Lung (tissue), 17 donors: ENCODE measurements at places on chromosomes 5 and 9.

DNA sequence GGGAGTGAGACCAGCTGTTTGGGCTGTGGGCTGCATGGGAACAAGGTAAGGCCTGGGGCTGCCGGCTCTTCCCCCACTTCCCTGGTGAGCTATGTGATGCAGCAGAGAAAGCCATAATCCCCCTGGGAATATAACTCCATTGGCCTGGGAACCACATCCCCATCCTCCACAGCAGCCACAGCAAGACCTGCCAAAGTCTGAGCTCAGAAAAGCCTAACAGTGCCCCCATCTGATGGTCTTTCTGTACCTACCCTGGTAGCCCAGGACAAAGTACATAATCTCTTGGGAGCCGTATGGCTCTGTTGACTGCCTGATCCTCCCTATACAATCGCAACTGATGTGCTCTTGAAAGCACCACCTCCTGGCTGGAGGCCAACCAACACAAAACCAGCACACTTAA is 432.6 kb downstream of the CDH18 start:
- no peak for DNase-seq

DNA sequence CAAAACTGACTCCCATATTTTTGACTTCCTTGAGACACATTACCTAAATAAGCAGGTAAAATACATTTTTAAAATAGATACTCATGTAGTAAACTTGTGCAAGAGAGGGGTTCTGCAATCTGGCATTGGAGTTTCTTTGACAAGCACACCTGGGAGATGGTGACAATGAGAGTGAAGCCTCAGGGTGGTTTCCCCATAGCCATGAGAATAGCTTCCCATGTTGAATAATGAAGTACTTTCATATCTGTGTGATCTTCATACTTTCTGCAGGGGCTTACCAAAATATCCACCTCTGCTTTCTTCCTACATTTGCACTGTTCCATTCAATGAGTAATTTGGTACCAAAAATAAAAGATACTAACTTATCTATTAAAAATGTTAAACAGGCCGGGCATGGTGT is 44.7 kb upstream of the VCAN start:
- no peak for DNase-seq

- DNase-seq: no peak
These were observed 123.9 kb downstream of the ADAMTS2 start for GRCh38 chr5:179221196-179221876.

DNA sequence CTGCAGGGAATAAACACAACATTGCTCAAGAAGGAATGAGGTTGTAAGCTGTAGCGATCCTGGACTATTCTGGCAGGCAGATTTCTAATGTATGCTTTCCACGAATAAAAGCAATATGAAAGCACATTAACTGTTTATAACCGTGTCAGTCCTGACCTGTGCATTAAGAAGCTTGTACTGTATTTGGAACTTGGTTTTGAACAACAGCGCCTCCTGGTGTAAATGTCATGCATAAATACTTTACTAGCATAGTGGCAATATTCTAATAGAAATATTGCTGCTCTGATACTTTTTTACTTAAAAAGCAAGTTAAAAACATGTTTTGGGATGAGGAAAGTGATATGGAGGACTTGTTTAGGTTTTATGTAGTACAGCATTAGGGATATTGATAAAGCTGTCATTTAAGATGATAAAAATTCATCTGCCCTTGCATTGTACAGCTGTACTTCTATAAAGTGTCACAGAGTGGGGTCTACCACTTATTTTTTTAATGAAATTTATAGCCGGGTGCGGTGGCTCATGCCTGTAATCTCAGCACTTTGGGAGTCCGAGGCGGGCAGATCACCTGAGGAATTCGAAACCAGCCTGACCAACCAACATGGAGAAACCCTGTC is 70.7 kb upstream of the GNE start:
- peak; percentile 86 for DNase-seq

DNA sequence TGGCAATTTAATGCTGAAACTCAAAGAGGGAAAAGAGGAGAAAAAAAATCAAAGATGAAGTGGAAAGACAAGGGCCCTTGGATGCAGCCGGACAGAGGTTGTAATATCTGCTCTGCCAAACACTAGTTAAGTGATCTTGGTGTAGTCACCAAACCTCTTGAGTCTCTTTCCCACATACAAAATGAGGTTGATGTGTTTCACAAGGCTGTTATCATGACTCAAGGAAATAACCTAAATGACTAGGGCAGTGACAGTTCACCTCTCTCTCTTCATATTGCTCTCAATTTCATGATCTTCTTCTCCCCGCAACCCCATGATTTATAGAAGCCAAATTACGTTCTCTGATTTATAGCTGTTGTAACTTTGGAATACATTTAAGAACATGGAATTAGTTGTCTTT is 44.9 kb downstream of the PIK3R1 start:
- DNase-seq: no peak

DNA sequence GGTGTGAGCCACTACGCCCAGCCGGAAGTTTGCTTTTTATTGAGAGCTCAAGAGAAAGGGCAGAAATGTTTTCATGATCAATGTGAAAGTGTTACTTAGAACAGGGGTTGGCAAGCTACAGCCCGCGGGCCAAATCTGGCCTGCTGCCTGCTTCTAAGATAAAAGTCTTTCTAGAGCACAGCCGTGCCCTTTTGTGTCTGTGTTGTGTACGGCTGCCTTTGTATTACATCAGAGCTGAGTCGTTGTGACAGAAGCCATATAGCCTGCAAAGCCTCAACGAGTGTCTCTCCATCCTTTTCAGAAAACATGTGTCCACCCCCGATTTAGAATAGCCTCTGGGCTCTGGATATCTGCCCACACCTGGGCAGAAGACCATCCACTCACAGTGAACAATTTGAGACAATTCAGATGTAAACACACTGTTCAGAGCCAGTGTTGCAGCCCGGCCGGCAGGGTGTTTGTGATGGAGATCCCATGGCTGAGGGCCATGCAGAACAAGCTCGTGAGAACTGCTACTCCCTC is 28.8 kb downstream of the AK8 start:
- DNase-seq: peak; percentile 73

DNA sequence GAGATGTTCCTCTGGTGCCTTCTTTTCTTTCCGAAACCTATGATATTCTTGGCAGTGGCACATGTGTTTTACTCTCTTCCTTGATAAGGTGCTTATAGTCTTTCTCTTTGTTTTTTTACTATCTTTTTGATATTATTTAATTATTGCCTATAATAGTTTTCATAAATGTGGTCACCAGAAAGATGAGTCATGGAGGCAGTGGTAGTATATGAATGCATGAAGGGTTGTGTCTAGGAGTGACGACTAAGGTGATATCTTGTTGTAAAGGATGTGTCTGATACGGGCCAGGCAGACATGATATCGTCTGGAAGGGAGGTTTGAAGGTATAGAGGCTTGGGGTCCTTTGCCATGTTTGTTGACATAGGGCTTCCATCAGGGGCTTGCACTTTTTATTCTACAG is 36.8 kb downstream of the SLC44A1 start:
- DNase-seq: no peak

DNA sequence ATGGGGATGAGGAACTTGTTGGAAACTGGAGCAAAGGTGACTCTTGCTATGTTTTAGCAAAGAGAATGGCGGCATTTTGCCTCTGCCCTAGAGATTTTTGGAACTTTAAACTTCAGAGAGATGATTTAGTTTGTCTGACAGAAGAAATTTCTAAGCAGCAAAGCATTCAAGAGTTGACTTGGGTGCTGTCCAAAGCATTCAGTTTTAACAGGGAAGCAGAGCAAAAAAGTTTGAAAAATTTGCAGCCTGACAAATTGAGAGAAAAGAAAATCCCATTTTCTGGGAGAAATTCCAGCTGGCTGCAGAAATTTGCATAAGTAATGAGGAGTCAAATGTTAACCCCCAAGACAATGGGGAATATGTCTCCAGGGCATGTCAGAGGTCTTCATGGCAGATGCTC is 682.3 kb upstream of the ST8SIA4 start:
- DNase-seq: no peak

DNA sequence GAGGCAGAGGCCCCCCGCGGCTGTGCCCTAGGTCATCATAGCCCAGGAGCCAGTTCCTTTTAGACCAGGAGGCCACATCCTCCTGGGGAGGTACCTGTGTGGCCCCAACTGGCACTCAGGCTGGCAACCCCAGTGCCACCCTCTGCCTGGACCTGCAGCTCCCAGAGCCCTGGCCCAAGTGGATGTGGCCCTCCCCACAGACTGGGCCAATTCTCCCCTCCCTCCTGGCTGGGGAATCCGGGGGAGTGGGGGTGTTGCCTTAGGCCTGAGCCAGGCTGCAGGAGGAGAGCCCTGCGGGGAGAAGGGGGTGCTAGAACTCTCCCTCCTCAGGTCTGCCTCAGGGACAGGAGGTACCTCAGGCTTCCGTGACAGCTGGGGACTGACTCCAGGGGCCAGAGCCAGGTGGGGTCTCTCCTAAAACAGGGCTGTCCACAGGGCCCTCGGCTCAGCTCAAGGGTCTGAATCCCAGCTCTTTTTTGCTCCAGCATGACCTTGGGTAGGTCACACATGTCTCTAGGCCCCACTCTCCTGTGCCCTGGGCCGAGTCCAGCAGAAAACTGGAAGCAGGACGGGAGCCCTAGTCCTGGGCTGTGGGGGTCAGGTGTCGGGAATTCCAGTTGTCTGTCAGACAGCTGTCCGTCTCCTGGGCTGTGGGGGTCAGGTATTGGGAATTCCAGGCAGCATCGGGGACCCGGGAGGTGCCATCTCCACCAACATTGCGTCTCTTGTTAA is 9.6 kb downstream of the DNLZ start:
- no peak for DNase-seq

DNA sequence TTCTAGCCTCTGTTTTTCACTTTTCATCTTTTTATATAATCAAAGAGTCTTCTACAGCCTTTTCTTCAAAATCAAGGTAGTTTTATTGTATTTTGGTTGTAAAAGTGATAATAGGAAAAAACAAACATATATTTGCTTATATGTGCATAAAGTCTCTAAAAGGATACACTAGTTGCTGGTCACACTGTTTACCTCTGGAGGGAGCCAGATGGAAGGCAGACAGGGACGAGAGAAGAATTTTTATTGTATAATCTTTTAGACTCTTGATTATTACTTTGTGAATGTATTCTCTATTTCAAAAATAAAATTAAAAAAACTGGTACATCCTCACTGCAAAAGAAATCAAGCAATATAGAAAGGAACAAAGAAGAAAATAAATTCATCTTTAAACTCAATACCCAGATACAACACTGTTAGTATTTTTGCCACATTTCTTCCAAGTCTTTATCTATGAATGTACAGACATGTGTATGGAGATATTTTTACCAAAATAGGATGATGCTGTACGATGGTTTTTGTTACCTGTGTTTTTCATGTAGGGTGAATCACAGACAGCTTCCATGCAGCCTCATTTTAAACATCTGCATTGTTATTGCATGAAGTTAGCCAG is 6.1 kb upstream of the RNF183 start:
- DNase-seq: no peak

DNA sequence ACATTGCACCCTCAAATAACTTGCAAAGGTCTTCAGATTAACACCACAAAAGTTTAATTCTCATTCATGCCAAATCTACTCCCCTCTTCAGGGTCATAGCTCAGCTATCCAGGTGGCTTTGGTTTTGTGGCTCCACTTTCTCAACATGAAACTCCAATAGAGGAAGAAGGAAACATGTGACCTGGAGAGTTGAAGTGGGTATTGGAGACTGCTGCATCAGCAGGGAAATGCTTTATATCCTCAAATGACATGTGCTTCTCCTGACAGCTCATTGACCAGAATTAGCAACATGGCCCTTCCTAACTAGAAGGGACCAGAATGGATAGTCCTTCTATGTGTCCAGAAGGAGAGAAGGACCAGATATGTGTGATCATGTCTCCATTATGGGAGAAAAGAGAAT is 73.6 kb downstream of the TLR4 start:
- peak; percentile 17 for DNase-seq

DNA sequence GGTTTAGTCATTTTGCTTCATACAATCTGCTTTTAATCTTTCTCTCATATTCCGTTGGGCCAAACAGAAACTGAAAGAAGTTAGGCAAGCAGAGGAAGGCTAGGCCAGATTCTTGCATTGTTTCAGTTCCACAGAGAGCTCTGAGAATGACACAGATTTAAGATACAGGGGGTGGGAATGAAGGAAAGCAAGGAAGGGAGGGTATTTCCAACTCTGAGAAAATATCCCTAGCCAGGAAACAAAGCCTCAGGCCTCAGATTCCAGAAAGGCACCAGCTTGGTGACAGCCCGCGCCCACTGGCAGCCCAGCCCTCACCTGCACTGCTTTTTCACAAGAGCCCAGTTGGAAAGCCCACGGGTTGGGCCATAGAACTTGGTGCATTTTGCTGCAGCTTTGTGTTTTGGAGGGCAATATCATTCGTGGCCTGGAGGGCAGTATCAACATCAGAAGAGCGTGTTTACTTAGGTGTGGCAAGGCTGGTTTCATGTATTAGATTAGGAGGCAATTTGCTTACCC is 63.5 kb downstream of the ENC1 start:
- DNase-seq: peak; percentile 58

GRCh38 chr9:124132671-124133147 is 121.1 kb downstream of the LHX2 start:
- DNase-seq: no peak
